GM13977 (cell line): ENCODE measurements at places on chromosomes 2 and 18.

DNA sequence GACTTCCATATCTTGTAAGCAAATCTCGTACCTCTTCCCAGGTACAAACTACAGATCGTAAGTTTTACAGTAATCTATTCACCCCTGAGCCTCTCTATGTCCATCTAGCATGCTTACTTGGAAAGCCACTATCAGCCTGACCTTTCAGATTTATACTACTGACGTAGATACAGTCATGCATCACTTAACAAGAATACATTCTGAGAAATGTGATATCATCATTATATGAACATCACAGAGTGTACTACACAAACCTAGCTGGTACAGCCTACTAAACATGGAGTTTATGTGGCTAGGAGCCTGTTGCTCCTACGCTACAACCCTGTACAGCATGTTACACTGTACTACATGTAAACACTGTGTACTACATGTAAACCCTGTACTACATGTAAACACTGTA, 293.2 kb upstream of the ZNF804A start:
- DNase-seq: no peak

GRCh38 chr2:72908741-72909140, 8.6 kb upstream of the EMX1 start:
- no peak for DNase-seq

DNA sequence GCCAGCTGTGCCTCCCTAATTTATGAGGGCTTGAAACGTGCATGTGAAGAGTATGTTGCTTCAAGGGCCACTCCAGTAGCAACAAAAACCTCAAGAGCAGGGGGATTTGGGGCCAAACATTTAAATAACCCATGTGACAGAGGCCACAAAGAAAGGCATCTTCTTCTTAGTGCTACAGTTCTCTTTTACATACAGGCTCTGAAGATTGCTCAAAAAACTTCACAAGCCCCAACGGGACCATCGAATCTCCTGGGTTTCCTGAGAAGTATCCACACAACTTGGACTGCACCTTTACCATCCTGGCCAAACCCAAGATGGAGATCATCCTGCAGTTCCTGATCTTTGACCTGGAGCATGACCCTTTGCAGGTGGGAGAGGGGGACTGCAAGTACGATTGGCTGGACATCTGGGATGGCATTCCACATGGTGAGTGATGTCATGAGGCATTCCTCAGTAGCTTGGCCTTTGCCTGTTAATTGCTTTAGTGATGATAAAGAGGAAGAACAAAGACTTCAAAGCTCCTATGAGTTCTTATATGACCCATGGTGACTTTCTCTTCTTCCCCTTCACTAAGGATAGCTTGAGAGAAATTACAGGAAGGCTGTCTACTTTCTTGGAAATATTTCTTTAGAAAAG, 40.1 kb downstream of the NRP2 start:
- no peak for DNase-seq

DNA sequence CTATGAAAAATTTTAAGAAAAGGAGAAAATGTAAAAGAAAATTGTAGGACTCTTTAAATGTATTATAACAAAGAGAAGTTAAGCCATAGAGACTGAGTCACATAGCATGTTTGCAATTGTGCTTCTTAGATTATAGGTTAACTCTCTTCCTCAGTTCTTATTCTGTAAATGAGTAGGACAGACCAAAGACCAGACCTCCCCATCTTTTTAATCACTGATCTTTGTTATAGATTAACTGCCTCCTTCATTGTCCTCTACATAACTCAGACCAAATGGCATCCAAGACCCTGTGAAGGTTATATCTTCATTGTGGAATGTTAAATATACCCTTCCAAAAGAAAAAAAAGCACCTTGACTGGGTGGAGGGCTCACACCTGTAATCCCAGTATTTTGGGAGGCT, 316.9 kb upstream of the LRRTM4 start:
- no peak for DNase-seq

GRCh38 chr2:85838181-85838580, 50.6 kb downstream of the ST3GAL5 start:
- no peak for DNase-seq

- no peak for DNase-seq
These were observed 23.5 kb upstream of the PPP1R1C start for GRCh38 chr2:181962142-181962541.

DNA sequence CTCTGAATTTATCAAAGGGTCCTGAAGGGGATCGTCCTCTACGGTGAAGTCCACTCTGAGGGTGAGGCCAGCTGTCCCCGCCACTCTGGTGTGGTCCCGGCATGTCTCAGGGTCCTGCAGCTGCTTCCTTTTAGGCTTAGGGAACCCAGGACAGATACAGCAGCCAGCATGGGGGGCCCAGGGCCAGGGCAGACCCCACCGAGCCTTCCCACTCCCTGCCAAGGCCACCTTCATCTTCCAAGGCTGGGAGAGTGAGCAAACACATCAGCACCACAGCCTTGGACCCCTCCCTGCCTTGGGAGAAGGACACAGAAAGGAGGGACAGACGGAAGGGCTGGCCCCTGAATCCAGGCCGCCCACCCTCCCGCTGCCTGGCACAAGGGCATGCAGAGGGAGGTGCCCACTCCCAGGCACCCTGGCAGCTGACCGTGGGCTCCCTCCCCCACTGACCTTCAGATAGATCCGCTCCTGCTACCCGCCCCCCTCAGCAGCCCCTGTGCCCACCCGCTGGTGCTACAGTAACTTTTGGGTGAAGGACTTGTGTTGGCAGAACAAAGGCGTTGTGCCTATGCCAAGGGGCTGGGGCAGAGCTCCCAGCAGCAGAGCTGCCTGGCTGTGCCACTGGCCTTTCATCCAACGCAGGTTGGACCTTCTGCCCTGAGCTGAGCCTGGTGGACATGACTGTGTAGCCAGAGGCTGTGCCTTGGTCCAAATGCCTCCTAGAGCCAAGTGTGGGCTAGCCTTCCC, 7.6 kb downstream of the CYP26B1 start:
- no peak for DNase-seq

DNA sequence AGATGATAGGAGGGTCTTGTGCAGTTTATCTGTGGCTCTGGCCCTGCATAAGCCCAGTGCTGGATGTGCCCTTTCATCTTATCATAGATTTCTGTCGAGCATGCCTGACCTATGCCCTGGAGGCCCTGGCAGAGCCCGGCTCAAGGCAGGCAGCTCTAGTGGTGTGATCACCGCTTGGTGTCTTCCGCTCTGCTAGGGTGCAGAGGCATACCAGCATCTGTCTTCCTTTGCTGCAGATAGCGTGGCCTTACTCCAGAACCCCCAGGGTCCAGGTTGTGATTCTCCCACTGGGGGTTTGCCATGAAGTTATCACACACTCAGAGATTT, 13.7 kb upstream of the TRAF3IP1 start:
- no peak for DNase-seq

DNA sequence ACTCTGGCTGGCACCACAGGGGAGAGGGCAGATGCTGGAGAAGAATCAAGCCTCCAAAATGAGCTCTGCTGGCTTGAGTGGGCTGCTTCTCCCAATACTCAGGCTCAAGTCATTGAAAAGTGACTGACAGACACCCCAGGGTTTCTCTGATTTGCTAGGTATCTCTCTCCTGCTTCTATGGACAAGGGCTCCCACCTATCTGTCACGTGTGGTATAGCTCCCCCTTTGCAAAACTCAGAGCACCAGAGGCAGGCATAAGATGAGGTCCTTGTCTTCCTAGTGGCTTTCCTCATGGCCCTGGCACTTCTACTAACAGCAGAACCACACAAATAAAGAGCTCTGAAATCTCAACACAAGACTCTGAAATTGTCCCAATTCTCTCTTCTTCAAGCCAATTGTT, 105.2 kb downstream of the GALNT14 start:
- no peak for DNase-seq

GRCh38 chr18:75504469-75504868, 77.0 kb upstream of the SMIM21 start:
- DNase-seq: no peak

DNA sequence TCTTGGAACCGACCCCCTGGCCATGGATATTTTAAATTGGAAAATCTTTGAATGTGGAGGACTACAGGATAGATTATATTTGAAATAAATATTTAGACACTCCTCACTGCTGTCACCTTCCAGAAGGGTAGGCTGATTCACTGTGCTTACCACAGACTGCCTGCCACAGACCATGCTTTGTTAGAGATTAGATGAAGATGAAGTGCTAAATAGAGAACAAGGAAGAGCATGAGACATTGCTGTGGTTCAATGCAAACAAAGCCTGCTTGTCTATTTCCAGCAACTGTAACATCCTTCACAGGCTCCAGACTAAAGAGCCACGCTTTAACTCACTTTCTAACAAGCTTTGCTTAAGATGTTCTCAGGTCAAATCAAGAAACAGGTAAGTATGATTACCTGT, 81.0 kb upstream of the TMEM17 start:
- DNase-seq: no peak

- no peak for DNase-seq
These were observed 10.5 kb downstream of the CYTIP start for GRCh38 chr2:157433394-157433793.

- DNase-seq: peak; percentile 69
These were observed 6.6 kb upstream of the OXER1 start for GRCh38 chr2:42770288-42771131.

- DNase-seq: no peak
These were observed 160.2 kb upstream of the SMAD2 start for GRCh38 chr18:48090702-48091101.

- DNase-seq: no peak
These were observed 12.7 kb downstream of the GCKR start for GRCh38 chr2:27509326-27509725.

- DNase-seq: no peak
These were observed 141.9 kb downstream of the MTCL1 start for GRCh38 chr18:8847066-8847755.

DNA sequence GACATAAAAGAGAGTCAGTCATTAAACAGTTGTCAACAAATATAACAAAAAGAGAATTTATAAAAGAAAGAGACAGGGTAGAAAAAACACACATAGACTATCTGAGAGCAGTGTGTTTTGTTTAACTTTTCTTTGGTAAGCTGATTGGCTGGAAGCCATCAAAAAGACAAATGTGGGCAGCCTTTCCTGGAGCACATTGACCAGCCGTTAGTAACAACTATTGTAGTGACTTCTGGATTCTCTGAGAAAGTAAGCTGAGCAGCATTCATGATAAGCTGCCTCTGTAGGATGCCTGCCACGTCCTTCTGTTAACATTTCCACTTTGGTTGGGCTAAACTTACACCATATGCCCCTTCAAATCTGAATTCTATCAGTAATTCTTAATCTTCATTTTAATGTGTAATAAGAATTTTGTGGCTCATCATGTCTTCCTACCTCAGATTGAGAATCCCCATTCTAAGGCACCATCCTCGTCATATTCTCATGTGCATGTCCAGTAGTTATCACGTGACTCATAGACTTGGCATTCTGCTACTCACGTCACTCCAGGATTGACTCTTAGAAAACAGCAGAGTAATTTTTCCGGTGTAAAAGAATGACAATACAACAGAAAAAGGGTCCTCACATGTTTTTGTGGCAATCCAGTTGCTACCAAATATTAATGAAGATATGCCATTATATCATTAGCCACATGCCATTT, 43.4 kb upstream of the DNAJC10 start:
- DNase-seq: no peak

- no peak for DNase-seq
These were observed 29.0 kb downstream of the SLC1A4 start for GRCh38 chr2:65018141-65018582.

DNA sequence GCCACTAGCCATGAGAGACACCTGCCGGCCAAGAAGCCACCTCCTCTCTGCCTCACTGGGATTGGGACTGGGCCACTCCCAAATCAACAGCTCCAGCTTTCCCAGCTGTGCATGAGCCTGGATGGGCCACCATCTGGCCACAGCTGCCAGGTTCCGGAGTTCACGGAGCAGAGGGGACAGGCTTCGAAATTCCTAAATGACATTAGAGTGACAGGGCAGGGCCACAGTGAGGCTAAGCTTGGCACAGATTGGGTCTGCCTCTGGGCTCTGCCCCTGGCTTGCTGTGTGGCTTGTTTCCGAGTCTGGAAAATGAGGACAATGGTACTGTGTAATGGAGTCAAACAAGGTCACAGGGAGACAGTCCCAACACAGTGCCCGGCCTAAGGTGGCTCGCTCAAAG, 6.5 kb downstream of the DIPK1C start:
- DNase-seq: no peak

DNA sequence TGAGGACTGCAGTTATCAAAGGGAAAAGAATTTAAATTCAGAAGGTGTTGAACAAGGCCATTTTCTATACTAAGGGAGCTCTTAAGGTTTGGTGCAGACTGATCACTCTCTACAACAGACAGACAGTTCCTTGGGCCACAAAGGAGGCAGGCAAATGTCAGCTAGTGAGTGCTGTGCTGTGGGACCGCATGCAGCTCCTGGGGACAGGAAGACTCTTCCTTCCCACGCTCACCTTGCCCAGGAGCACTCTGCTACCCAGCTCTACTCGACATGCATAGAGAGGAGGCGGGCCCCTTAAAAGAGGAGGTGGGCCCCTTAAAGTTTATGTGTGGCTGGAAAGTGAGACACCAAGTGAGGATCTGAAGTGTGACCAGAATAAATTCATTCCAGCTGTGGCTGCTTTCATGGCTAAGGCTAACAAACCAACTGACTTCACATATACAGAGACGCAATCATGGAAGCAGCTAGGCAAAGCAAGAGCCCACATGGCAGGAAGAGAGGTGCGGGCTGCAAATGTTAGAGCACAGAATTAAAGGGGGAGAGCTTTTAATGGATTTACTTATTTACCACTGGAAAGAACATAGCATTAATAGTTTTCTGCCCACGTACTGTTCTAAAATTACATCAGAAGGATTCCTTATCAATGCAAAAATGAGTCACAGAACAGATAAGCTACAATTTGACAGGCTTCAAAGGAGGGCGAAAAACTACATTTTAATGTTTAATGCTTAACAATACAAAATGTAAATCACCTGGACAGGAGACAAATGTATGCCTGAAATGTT, 101.4 kb upstream of the RNU4ATAC start:
- DNase-seq: no peak

- no peak for DNase-seq
These were observed 199.5 kb upstream of the SALL3 start for GRCh38 chr18:78779996-78780718.

- no peak for DNase-seq
These were observed 361.6 kb downstream of the SOX11 start for GRCh38 chr2:6053743-6054142.

- DNase-seq: no peak
These were observed 991.9 kb upstream of the CHAC2 start for GRCh38 chr2:52775674-52776073.

DNA sequence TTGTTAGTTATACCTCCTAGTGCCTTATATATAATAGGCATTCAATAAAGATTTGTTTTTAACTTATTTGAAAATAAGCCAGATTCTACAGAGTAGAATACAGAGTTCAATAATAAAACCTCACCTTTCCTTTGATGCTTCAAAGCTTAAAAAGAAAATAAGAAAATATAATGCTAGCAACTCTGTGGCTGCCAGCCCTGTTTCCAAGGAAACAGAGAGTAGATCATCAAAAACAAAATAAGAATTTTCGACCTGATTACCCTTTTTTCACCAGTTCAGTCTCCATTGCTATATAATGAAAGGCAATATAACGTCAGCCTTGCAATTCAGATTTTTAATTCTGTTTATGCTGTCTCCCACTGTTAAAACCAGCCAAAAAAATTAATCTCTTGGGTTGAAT, 8.9 kb upstream of the PGAP1 start:
- no peak for DNase-seq

- DNase-seq: no peak
These were observed 321.0 kb downstream of the RND3 start for GRCh38 chr2:150166313-150167051.
